ENCODE measurements at places on chromosomes 11 and 22.

DNA sequence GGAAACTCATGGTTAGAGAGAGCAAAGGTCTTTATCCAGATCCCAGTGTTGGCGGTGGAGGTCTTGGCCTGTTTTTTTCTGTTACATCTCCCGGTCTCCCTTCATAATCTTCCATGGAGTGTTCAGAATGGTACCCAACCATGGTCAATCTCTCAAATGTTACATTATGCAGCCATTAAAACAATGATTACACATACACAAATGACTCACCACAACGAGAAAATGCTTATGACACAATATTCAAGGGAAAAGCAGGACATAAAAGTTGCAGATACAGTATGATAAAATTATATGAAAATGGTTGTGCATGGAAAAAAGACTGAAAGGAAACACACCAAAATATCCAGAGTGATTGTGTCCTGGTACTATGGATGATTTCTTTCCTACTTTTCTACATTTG is 17.8 kb upstream of the CSNK1E start:
- no peak for DNase-seq

GRCh38 chr11:119472186-119472855 is 49.3 kb upstream of the THY1 start:
- DNase-seq: peak; percentile 41

GRCh38 chr11:20522536-20522935 is 76.9 kb upstream of the SLC6A5 start:
- DNase-seq: peak; percentile 16

GRCh38 chr11:12798609-12799011 is 124.4 kb downstream of the TEAD1 start:
- no peak for DNase-seq

DNA sequence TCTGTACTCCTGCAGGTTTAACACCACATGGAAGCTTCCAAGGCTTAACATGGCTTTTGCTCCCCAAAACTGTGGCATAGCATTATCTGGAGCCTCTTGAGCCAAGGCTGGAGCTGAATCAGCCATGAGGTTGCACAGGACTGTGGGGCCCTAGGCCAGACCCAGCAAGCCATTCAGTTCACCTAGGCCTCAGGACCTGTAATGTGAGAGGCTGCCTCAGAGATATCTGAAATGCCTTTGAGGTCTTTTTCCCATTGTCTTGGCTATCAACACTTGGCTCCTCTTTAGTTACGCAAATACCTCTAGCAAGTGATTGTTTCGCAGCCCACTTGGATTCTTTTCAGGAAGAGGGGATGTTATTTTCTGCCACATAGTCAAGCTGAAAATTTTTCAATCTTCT is 72.0 kb downstream of the VPREB1 start:
- DNase-seq: no peak
